ENCODE measurements at places on chromosomes 13 and 19.

DNA sequence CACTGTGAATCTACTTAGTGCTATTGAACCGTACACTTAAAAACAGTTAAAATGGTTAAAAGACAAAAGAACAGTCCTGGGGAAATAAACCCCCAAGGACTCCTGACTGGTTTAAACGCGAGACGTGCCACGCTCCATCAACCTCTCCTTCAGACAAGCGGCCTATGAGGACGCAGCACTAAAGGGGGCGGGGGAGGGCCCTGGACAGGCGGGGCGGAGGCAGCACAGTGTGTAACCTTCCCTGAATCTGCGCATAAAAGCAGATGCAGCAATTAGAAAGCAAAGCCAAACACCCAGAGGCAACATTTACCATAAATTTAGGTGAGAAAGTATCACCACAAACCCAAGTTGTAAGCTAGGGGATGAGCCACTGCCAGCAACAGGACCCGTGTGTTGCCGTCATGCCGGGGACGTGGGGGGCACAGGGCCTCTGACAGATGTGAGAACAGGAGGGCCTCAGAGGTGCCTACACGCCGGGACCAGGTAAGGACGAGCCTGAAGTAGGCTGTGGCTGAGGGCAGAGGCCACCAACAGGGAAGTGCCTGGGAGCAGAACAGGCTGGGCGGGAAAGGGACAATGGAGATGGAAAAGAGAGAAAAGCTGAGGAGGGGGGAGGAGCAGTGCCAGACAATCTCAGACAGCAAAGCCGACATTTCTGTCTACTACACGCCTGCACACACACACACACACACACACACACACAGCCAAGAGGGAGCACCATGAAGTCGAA, 15.3 kb upstream of the ADPRHL1 start:
- no peak for DNase-seq

DNA sequence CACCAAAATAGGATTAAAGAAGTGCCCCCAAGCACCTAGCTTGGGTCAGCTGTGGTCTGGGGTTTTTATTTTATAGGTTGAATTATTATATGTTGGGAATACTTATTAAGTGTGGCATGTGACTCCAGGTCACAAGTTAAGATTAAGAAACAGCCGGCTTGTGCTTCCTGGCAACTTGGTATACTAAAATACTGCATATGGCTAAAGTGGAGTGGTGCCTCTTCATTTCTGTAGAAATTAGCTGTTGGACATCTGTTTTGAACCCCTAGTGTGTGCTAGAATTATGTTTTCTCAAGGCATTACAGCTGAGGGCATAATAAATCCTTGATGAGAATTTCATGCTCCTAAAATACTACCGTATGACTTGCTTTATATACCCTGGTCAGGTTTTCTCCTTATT, 286.6 kb downstream of the SHISA2 start:
- DNase-seq, result no peak

DNA sequence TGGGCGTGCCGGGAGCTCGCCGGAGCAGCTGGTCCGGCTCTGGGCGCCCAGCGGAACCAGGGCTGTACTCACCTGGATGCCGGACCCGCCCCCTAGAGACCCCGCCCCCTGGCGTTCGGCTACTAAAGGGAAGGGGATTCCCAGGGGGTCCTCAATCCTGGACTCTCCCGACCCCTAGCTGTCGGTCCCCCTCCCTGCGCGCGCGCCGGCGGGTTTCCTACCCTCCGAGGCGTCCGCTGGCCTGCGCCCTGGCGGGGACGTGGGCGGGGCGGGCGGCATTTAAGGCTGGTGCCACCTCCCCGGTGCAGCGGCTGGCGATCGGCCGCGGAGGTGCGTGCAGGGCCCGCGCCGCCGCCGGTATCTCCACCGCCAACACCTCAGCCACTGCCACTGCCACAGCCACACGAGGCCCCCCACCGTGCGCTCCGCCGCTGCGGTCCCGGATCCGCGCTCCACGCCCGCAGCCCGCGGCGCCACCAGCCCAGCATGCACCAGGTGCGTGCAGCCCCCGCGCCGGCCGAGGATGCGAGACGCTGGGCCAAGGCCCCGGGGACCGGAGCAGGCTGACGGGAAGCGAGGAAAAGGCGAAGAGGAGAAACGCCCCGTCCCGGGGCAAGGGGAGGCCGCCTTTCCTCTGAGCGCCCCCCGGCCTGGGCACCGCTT, at the start of gene ATP12A:
Gene ATP12A (plus strand): TSS at position 151 of the 663 bp plus-strand sequence. CDS start 336 bp downstream, at position 487.
- DNase-seq, result no peak

DNA sequence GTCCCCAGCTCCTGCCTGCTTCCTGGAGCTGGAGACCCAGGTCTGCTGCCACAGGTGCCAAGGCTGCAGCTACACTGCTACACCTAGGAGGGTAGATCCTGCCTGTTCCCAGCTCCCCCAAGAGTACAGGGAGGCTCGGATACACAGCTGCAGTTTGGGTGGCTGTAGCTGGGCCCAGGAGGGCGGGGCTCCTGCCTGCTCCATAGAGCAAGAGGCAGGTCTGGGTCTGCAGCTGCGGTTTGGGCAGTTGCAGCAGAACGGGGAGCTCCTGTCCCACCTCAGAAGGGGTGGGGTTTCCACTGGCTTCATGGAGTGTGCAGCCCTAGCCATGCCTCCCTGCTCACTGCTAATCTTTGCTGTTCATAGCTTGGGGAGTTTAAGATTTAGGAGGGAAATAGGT, 199.0 kb downstream of the NUFIP1 start:
- no peak for DNase-seq

DNA sequence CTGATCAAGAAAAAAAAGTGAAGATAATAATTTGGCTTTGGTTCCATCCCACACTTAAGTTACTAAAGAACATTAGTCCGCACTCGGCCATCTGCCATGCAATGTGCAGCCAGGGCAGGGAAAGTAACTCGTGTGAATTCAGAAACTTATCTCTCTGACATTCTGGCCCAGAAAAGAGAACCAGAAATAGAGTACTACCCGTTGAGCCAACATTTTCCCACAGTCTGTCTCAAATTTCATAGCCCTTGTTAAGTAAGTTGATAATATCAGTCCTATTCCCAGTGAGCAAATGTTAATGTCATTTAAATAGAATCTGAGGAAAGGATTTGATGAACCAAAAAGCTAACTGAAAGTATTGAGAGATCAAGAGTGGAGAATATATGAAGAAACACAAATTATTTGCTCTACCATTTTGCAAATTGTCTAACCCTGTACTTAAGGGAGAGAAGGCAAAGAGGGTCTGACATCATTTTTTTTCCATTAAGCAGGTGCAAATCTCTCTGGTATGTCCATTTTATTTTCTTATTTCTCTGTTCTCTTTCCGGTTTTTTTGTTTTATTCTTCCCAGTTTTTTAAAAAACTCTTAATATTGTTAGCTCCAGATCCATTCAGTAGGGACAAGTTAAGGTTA, 156.3 kb downstream of the NDFIP2 start:
- no peak for DNase-seq
